Activated B cell treated with CpG ODN at 0.5 μM for 24 hours (primary cell): ENCODE measurements at places on chromosomes 6 and 20. TPM values are rescaled to one million over a fixed set of nuclear protein-coding genes. Genes with fewer than 3 reads are reported as not detected.

The PHACTR1 gene
- 109 and 115 TPM in 2 replicates for total RNA-seq

The WFDC10A gene
- total RNA-seq: not detected in 2 replicates

The FAM217A gene
- not detected in 2 replicates for total RNA-seq

The FAM209B gene
- total RNA-seq: 1.4 and 1.5 TPM in 2 replicates

The EPHA7 gene
- total RNA-seq: not detected in 2 replicates

The KCNK5 gene
- not detected in 2 replicates for total RNA-seq

The BACH2 gene
- total RNA-seq: 79.6 and 90.4 TPM in 2 replicates

The KCNK16 gene
- total RNA-seq: not detected in 2 replicates

The SYNDIG1 gene
- total RNA-seq: not detected in 2 replicates

The TRAPPC3L gene
- total RNA-seq: not detected in 2 replicates

The COL10A1 gene
- total RNA-seq: not detected in 2 replicates

The SLC22A7 gene
- not detected in 2 replicates for total RNA-seq

The ULBP1 gene
- total RNA-seq: 1.9 and 2.2 TPM in 2 replicates

The KHDC1L gene
- total RNA-seq: not detected in 2 replicates

The SLCO4A1 gene
- total RNA-seq: 27.8 and 38.9 TPM in 2 replicates
